NCI-H2029 (cell line): ENCODE measurements at places on chromosomes 4 and X.
A peak's percentile ranks its signal among the peaks of the same experiment; 100 is the strongest.

GRCh38 chr4:41696131-41696530, 52.4 kb downstream of the PHOX2B start:
- DNase-seq: no peak

DNA sequence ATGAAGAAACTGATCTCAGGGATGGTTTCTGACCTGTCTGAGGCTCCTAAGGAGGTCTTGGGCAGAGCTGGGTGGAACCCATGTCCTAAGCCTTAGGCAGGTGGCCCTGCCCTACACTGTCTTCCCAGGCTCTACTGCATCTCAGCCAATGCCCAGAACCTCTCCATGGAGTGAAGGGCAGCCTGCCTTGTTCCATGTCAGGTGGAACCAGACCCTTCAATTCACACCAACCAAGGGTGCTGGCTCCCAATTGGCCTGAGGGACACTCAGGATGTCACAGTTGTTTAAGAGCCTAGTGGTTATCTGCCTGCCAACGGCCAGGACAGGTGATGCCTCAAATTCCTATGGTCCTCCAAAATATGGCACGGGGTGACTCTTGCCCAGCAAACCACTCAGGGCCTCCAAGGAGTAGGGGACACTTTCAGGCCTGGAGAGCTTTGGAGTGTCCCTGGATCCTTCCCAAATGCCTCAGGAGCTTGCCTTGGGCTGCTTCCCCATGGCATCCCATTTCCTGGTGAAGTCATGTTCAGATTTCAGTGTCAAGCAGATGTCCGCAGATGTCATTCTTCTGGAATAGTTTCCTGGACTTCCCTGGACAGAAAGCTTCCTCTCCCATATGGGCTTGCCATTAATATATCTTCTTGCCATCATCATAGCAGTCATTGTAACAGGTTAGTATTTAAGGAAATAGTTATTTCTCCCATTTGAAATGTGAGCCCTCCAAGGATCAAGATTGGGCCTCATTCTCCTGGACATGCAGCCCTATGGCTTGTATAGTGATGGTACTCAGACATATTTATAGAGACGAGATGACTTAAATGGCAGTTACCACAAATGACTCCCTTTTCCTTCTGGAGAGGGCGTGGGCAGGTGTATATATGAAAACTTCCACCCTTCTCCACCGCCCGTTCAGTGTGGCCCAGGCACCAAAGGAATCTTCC, 67.1 kb downstream of the MED28 start:
- DNase-seq: no peak

- no peak for DNase-seq
These were observed 254.4 kb upstream of the CXXC4 start for GRCh38 chr4:104749062-104749461.

GRCh38 chr4:9804918-9805317, 23.5 kb downstream of the DRD5 start:
- no peak for DNase-seq

DNA sequence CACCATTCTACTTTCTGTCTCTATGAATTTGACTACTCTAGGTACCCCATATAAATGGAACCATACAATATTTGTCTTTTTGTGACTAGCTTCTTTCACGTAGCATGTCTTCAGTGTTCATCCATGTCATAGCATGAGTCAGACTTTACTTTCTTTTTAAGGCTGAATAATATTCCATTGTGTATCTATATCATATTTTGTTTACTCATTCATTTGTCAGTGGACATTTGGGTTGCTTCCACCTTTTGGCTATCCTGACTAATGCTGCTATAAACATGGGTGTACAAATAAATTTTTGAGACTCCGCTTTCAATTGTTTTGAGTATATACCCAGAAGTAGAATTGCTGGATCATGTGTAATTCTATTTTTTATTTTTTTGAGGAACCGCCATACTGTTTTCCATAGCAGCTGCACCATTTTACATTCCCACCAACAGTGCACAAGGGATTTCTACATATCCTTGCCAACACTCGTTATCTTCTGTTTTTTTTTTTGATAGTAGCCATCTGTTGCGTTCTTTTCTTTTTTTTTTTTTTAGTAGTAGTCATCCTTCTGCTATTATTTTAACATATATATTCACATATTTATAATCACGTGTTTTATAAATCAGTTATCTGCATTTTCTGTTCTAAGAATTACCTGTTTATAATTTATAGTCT, 158.0 kb upstream of the MED14 start:
- no peak for DNase-seq

DNA sequence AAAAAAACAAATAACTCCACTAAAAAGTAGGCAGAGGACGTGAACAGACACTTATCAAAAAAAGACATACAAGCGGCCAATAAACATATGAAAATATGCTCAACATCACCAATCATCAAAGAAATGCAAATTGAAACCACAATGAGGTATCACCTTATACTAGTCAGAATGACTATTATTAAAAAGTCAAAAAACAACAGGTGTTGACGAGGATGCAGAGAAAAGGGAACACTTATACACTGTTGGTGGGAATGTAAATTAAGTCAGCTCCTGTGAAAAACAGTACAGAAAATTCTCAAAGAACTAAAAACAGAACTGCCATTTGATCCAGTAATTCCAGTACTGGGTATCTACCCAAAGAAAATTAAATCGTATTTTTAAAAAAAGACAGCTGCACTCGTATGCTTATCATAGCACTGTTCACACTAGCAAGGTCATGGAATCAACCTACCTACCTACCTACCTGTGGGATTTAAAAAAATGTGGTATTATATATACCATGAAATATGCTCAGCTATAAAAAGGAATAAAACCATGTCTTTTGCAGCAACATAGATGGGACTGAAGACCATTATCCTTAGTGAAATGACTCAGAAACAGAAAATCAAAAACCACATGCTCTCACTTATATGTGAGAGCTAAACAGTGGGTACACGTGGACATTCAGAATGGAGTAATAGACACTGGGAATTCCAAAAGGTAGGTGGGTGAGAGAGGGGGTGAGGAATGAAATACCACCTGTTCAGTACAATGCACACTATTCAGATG, 24.8 kb upstream of the PTPN13 start:
- DNase-seq: no peak

- DNase-seq: no peak
These were observed 31.0 kb downstream of the TMEM131L start for GRCh38 chr4:153497091-153497531.

DNA sequence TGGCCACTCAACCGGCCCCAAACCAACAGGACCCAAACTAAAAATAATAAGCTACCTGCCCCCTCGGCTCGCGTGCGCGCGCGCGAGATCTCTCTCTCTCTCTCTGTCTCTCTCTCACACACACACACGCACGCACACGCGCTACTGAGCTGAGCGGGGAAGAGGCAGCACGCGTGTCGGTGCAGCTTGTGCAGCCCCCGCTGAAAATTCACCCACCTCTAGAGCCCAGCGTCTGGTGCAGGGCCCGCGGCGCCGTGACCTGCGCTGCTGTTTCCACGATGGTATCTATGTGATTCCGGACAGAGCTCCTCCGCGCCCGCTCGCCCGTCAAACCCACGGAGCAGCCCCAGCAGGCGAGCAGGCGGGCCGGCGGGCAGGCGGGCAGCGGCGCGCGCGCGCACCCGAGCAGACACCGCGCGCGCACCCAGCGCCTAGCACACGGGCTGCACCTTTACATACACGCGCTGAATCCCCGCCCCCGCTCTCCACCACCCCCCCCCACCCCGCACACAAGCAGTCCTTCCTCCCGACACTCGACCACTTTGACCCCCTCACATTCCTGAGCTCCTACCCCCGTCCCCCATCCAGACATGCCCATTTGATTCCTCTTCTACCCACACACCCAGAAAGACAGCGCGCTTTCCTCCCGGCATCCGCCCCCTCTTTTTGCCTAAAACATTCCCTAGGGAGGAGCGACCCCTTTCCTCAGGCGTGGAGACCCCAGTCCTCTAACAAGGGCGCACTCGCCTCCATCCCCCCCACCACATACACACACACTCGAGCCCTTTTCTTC, 1.0 kb downstream of the SLITRK4 start:
- DNase-seq: no peak

DNA sequence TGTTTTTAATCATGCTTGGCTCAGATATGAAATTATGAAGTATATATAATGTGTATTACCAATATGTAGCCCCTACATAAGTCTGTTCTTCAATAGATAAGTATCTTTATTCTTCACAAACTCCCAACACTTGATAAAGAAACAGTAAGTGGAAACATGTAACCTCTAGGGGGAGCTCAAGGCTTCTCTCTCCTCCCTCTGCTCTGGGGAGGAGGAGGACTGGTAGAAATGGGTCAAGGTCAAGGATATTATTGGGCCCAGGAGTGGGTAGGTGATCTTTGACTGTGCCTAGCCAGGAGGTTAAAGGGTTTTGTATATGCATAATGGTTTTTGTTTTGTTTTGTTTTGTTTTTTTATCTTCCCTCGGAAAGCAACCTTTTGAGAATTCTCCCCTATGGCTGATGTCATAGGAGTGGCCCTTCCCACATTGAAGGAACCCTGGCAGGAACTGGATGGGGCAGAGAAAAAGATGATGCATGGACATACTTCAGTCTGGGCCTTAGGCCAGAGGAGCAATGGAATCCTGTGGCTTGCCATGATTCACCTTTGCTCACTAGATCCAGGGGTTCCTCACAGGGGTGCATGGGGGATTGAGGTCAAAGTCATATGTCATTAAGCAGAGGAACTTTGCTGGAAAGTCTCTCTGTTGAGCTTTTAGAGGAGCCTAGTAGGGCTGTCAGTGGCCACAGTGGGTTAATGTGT, 460.3 kb downstream of the MID1IP1 start:
- DNase-seq: peak; percentile 38
